ENCODE measurements at places on chromosomes 2 and 18.

DNA sequence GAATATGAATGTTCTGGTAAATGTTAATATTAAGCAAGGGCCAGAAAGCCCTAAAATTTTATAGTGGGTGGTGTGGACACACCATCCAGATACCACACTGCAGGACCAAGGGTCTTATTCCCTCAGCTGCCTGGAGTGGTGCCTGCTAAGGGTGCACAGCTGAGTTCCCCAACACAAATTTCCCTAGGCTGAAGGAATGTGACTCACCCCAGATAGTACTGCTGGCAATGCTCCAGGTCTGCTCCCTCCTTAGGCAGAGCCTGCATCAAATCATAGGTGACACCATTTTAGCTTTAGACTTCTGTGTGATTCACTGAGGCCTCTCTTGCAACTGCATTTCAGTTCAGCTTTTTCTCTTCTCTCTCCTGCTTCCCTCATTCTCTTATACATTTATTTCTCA lies 321.1 kb downstream of the SATB2 start:
- DNase-seq = no peak

- DNase-seq = peak; percentile 70
Measured at GRCh38 chr2:85790499-85791188, 36.9 kb downstream of the ATOH8 start.

DNA sequence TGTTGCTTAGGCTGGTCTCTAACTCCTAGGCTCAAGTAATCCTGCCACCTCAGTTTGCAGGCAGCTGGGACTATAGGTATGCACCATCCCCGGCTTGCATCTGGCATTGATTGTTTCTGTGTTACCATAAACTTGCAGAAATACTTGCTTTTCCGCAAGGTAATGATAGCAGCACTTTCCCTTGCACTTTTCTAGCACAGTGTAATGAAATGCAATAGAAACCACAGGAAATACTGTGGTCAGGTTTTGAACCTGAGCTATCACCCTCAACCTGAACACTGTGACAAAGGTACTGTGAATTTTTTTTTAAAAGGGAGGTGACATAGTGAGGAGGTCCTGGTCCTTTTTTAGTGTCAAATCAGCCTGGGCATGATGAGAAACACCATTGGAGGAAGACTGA lies 38.3 kb downstream of the DHRS9 start:
- no peak for DNase-seq

- DNase-seq = no peak
Measured at GRCh38 chr2:235921508-235922191, 246.5 kb downstream of the GBX2 start.

- no peak for DNase-seq
Measured at GRCh38 chr2:54677476-54678265, 45.8 kb upstream of the EML6 start.

- DNase-seq = peak; percentile 92
Measured at GRCh38 chr2:142877216-142877838, at the start of gene KYNU. Gene KYNU (plus strand): TSS chr2:142877664. CDS start chr2:142885368, 7,704 bp downstream.

DNA sequence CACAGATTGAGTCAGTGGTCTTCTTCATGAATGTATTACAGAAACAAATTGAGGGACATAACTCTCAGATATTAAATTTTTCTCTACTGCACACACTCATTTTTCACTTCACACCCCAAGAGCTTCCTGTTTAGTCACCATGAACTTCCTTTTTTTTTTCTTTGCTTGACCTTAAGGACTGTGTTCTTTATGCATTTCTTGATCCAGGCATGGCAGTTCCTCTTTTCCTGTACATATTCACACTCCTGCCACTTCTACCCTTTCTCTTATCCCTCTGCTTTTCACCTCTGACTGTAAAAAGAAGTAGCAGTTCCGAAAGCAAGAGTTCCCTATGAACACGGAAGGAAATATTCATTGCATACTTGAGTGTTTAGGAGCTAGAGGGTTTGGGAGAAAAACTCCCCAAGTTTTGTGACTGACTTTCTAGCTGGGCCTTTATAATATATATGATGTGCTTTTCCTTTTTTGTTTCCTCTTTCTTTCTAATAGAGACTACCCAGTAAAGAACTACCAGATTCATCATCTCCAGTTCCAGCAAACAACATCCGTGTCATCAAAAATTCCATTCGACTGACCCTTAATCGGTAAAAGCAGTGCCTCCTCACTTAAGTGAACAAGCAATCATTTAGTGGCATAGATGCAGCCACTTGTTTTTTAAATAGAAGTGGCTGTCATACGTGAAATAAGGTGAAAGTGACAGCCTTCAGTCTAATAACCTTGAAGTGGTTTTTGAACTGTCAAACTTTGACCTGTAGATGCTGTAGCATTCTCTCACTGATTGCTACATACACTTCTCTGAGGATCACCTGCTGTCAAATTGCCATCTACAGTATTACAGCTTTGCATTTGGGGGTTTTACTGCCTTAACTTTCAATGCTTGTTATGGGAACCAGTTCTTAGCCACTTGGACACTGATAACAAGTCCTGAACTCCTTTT lies 40.8 kb downstream of the PAPOLG start:
- peak; percentile 90 for DNase-seq

DNA sequence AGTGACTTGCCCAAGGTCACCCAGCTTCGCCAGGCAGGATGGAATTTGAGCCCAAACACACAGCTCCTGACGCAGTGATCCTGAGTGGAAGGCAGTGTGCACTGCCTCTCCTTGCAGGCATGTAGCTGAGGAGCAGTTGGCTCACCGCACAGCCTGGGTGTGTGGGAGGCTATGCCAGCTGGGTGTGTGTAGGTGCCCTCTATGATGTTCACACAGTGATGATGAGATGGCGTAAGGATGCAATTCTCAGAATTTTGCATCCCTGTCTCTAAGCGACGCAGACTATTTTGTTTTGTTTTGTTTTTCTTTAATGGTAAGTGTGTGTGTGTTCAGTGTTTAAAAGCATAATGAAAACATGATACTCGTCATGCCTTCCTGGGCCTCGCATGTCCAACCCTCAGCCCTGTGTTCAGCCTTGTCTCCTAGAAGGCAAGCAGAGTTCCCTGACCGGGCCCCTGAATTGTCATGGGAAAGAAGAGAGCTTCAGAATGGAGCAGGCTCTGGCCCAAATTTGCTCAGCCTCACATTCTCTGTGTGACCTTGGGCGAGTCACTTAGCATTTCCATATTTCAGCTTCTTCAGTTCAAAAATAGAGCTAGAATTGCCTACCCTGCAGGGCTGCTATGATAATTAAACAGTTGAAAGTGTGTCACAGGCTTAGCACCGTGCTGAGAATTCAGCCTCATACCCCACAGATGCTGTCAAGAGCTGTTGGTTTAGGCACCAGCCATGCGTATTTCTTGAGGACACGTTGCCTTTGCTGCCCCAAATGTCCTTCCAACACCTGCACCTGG lies 603.6 kb upstream of the RAB6C start:
- DNase-seq = no peak

GRCh38 chr2:9222893-9223287 lies 16.3 kb downstream of the ASAP2 start:
- DNase-seq = no peak

GRCh38 chr2:105864262-105864661 lies 119.5 kb downstream of the NCK2 start:
- DNase-seq = no peak

DNA sequence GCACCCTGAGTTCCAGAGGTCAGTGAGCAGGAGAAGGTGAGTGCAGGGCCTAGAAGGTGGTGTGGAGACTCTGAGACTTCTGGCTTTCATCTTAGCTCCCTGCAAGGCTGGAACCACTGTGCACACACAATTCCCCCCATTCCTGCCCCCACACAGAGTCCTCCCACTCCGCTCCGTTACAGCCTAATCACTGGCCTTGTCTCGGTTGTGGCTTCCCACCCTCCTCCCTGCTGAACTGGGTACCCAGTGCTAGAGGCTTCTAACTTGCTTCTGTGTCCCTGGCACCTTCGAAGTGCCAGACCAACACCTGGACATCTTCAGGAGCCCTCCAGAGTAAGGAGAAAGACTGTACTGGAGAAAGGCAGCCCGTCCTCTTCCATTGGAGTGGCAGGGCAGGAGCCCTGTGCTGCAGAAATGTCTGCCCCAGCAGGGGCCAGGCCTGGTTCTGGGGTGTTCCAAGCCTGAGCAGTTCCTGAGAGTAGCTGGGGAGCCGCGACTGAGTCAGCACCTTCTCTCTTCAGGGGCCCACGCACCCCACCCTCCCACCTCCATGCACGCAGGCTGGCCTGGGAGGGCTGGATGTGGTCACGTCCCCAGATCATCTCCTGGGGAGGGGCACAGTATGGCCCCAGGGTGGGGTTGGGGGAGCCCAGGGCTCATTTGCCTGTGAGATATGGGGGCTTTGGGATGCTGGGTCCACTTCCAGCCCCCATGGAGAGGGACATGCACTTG lies 23.4 kb downstream of the CROCC2 start:
- DNase-seq = no peak

GRCh38 chr2:176135035-176135440 lies 5.5 kb downstream of the HOXD8 start:
- DNase-seq = no peak

GRCh38 chr2:63163161-63163820 lies 112.7 kb downstream of the OTX1 start:
- no peak for DNase-seq

- DNase-seq = peak; percentile 35
Measured at GRCh38 chr18:49858309-49859020, 45.1 kb upstream of the ACAA2 start.

DNA sequence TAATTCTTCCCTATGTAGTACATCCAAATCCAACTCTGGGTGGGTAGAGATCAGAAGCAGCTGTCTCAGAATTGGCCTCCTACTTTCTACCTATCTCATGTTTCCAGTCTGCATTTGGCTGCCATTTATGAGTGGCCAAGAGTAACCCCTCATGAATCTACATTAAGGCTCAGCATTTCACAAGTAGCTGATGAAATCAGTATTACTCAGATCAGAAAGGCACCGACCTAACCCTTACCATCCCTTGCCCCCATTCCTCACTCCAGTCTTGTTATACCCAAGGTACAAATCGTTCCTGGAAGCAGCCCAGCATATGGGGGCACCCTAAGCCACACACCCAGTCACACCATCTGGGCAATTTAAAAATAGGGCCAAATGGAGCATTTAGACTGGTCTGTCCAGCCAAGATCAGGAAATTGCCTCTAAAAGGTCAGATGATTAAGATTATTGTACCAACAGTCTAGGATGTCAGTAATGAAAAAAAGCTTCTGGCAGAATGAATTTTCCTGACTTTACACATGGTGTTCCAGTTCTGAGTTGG lies 37.1 kb downstream of the CD28 start:
- DNase-seq = peak; percentile 31

- no peak for DNase-seq
Measured at GRCh38 chr2:102149644-102150455, 7.3 kb downstream of the IL1R1 start.

- DNase-seq = no peak
Measured at GRCh38 chr2:12293874-12294273, 422.9 kb upstream of the TRIB2 start.

DNA sequence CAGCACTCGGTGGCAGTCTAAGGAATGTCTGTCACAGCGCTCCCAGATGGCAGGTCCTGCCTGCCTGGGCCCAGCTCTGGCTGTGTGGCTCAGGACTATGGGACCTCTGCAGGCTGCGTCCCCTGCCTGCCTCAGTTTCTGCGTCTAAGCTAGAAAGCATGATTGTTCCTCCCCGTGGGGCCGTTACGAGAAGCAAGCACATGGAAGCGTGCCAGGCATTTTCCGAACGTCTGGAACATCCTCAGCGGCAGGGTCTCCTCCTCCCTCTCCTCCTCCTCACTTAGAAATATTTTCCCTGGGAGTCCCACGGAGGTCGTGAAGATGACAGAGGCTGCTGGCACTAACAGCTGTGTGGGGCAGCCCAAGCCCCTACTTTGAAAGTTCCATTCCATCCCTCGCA lies 43.3 kb downstream of the LRRFIP1 start:
- no peak for DNase-seq

GRCh38 chr2:95308426-95308990 lies 11.4 kb downstream of the KCNIP3 start:
- no peak for DNase-seq

DNA sequence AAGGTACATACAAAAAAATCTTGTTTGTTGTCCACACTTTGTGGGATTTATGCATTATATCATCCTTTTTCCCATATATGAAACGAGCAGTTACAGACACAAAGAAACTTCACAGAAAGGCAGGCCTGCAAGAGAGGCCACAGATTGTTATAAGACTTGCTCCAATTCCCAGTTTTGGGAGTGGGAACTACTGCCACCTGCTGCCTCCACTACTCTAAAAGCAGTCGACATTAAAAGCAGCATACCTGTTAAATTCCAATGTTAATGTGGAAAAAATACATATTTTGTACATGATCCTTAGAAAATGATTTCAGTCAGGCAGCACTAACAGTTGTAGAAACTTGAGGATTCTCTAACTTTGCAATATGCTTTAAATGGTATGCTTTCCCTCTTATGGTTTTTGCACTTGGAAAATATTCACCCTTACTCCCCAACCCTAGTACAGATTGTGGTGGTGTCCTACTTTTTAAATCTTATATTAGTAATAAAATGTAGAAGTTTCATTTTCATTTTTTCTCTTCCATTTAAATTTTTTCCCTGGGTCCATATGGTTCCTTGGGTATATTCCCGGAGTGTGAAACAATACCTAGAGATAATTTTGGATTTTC lies 37.9 kb downstream of the SLC38A11 start:
- peak; percentile 18 for DNase-seq

DNA sequence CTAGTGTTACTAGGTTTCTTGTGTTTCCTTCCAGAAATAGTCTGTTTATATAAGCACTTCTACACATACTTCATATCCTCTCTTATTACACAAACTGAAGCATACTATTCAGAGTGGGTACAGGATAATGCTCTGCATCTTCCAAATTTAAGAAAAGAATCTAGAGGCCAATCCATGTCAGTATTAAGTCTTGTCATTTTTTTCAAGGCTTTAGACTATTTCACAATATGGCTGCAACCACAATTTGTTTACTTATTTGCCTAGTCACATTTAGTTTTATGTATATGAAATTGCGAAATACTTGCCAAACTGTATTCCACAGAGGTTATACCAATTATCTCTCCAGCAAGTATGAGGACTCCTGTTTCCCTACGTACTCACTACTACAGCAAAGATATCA lies 27.9 kb downstream of the IWS1 start:
- DNase-seq = peak; percentile 35

DNA sequence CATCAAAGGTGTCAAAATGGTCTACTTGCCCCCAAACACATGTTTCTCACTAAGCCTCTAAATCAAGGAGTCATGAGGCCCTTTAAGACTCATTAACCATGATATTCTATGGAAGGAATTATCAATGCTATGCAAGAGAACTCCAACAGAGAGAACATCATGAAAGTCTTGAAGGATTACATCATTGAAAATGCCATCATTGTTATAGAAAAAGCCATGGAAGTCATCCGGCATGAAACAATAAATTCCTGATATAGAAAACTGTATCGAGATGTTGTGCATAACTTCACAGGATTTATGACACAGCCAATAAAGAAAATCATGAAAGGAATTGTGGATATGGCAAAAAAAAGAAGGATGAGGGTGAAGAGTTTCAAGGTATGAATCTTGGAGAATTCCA lies 1363.6 kb upstream of the CDH2 start:
- no peak for DNase-seq

DNA sequence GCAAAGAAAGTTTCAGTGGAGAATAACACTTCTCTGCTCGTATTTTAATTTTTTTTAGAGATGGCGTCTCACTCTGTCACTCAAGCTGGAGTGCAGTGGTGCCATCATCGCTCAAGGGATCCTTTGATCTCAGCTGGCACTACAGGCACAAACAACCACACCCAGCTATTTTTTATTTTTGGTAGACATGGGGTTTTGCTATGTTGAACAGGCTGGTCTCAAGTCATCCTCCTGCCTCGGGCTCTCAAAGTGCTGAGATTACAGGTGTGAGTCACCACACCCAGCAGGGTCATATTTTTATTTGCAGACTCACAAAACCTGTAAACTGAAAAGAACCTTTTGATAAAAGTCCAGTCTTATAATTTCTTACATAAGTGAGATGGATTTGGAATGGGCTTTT lies 2.6 kb downstream of the TRAK2 start:
- no peak for DNase-seq

- no peak for DNase-seq
Measured at GRCh38 chr18:34820360-34821065, 110.4 kb downstream of the DTNA start.

Data from inflammatory macrophage treated with lipopolysaccharide for 1 hour (primary cell).